ACHN (cell line): ENCODE measurements at places on chromosomes 3 and 15.
A peak's percentile ranks its signal among the peaks of the same experiment; 100 is the strongest.

DNA sequence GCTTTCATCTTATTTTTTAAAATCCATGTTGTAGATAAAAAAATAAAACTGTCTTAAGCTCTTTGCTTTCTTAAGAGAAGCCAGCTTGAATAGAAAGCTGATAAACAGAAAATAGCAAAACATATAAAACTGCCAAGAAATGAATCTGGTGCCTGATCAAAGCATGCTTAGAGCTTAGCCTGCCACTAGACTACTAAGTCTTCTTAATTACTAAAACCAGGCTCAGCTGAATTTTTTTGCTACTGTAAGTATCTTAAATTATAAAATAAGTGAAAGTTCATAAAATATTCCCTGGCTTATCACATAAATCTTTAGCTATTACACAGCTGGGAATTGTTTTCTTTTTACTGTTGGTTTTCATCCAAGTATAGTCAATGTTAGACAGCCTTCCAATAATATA, 803.9 kb downstream of the DIPK2A start:
- DNase-seq = no peak

GRCh38 chr3:115040673-115041286, 106.3 kb downstream of the ZBTB20 start:
- peak; percentile 41 for DNase-seq

DNA sequence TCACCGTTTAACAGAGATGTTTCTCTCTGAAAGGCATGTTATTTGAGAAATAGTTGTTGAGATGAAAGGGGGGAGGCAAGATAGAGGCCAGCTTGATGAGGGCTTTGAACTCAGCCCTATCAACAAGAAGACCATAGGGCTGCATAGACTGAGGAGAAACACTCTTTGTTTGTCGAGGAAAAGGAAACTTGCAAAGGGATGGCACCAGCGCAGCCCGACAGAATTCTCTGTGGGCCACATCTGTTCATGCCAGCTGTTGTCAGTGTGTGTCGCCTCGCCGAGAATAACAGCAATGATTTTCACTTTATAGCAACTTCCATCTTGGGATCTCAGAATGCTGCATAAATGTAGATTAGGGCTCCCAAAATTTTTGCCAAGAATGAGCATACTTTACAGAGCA, 478.3 kb upstream of the TPRG1 start:
- DNase-seq = no peak

- no peak for DNase-seq
These were observed 290.1 kb downstream of the MFSD1 start for GRCh38 chr3:159091936-159092335.

GRCh38 chr3:64209866-64210621, 15.2 kb downstream of the PRICKLE2 start:
- DNase-seq = no peak

DNA sequence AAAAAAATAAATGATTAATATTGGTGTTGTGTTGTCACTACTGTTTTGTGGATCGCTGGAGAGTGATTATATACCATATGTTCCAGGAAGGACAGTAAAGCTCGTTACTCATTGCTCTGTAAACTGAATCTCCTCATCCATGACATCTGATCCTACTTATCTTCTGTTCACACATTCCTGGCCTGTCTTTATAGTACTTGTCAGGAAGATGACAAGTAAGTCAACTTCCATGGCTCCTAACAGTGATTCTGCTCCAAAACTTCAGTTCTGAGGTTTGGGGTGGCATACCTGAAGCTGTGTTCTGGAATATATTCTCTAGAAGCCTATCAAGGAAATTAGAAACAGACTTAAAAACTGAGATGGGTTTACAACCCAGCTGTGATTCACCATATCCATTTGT, 288.9 kb downstream of the ZBBX start:
- no peak for DNase-seq

GRCh38 chr15:88185584-88185983, 71.0 kb downstream of the NTRK3 start:
- no peak for DNase-seq

GRCh38 chr3:31823184-31823583, 157.9 kb downstream of the OSBPL10 start:
- DNase-seq = no peak

GRCh38 chr15:80456517-80457492, 52.6 kb downstream of the ARNT2 start:
- DNase-seq = no peak

DNA sequence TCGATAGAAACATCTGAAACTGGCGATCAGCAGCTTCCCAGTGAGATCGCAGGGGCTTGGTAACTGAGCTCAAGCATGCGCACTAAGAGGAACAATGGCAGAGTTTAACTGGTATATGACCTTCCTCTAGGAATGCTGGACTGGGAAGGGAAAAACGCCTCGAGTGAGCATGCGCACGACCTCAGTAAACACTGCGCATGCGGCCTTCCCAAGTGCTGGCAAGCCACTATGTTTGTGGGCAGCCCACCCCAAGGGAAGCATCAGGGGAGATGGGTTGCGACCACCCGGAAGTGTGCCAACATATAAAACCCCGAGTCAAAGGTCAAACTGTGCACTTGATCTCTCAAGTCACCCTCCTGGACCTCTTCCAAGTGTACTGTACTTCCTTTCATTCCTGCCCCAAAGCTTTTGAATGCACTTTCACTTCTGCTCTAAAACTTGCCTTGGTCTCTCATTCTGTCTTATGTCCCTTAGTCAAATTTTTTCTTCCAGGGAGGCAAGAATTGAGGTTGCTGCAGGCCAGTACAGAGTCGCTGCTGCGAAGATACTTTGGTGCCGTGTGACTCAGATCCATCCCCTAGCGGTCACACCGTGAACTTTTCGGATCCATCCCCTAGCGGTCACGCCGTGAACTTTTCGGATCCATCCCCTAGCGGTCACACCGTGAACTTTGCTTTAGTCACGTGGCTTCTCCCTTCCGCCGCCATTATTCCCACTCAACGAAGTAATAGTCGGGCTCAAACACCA, 243.3 kb downstream of the FAM43A start:
- DNase-seq = no peak

DNA sequence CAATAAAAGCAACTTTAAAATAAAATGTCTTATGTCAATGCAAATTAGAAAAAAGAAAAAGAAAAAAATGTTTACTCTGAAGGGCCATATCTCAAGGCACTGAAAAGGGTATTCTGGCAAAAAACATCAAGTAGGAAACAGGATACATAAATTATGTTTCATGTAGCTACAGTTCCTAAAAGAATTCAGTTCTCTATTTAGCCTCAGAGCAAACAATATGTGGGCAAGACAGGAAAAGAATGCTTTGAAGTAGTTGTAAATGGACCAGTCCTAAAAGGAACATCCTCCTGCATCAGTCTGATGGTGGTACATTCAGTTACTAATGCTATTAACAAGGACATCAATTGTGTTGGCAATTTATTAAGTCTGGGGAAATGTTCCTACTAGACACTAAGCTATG, 8.1 kb downstream of the COMMD2 start:
- DNase-seq = no peak

DNA sequence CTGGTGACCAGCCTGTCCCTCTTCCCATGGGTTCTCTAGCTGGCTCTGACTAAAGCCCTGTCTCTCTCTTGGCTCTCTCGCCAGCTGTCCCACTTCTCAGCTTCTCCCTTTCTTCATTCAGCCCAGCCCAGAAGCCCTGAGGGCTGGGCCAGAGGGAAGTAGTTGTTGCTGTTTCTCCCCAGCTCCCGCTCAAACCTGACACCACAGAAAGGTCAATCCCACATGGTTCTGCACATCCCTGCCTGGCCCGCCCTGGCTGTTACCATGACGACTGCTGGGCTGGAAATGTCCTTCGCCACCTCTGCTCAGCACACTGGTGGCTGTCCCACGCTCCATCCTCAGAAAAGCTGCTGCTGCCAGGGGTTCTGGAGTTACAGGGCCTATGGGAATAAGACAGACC, 25.9 kb downstream of the CCDC32 start:
- no peak for DNase-seq

DNA sequence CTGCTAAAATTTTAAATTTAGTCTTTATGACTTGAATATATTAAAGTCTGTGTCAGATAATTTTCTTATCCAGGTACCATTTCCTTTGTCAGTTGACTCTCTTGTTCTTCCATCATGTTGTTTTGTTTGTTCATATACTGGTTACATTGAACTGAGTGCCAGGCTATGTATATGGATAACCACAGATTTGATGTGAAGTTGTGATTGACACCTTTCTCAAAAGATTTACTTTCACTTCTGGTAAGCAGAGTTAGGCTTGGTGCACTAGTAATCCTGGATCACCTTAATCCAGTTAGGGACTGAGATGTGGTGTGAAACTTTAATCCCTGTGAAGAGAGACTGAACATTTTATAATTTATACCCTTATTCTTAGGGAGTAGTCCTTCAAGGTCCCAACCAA, 99.4 kb downstream of the ADAM10 start:
- DNase-seq = no peak
